ENCODE measurements at places on chromosomes 5 and 9. TPM values are rescaled to one million over a fixed set of nuclear protein-coding genes. Genes with fewer than 3 reads are reported as not detected.

- no peak overlapping the region for H3K4me3 ChIP-seq
- H3K36me3 ChIP-seq: peaks cover 6% of the 10 kb centered on the region
- H3K27ac ChIP-seq: no peak overlapping the region
- no peak for DNase-seq
- no peaks in the 10 kb centered on the region for H3K27me3 ChIP-seq
Observed at GRCh38 chr9:136239983-136240330, 5.7 kb downstream of the QSOX2 start.

FAM200C gene
- 0.68 TPM for total RNA-seq

- H3K4me3 ChIP-seq: no peak overlapping the region
- H3K27me3 ChIP-seq: no peaks in the 10 kb centered on the region
- peaks cover 15% of the 10 kb centered on the region for H3K36me3 ChIP-seq
- H3K27ac ChIP-seq: no peak overlapping the region
- no peak for DNase-seq
Observed at GRCh38 chr5:169978714-169979113, 1.6 kb downstream of the INSYN2B start.

SAXO1 gene
- total RNA-seq: not detected

DNA sequence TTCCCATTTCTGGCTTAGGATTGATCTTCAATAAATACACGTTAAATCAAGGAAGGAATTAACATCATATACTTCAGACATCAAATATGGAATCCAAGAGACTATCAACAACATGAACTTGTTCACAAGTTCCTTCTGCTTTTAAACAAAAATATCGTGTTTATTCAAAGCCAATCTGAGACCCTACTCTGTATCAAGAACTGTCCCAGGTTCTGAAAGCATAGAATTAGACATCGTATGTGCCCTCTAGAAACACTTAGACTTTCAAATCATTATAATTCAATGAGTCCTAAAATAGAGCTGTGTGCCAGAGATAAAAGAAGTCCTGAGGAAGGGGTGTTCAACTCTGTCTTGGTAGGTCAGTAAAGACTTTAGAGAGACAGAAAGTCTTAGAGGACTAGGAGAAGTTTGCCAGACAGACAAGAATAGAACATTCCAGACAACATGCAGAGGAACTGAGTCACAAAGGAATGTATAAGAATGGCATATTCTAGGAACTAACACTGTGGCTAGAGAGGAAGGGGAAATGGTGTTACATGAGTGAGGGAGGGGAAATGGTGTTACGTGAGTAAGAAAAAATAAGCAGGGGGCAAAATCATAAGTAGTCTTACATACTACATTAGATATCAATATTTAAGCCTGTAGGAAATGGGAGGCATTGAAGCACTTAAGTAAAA lies 2.9 kb downstream of the TPD52L3 start:
- H3K36me3 ChIP-seq: peaks cover 5% of the 10 kb centered on the region
- H3K27ac ChIP-seq: no peak overlapping the region
- no peaks in the 10 kb centered on the region for H3K4me1 ChIP-seq
- no peak overlapping the region for H3K4me3 ChIP-seq

DNA sequence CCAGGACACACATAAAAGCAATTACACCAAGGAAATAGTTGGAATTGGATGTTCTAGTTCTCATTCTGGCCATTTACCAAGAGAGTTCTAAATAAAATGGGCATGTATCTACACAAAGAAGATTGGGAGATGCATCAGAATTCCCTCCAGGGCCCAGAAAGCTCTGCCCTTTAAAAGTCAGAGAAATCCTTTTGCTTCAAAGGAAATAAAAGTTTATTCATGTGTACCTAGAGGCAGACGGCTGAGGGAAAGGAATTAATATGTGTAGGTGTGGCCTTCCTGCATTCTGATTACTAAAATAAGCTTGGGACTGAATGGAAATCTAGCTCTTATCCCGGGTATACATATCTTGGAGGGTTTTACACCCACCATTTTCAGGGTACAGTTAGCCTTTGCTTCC lies 719.4 kb downstream of the SEMA5A start:
- H3K4me3 ChIP-seq: no peak overlapping the region
- no peaks in the 10 kb centered on the region for H3K27me3 ChIP-seq
- no peaks in the 10 kb centered on the region for H3K36me3 ChIP-seq

TRIM14 gene
- total RNA-seq: 47.4 TPM

DNA sequence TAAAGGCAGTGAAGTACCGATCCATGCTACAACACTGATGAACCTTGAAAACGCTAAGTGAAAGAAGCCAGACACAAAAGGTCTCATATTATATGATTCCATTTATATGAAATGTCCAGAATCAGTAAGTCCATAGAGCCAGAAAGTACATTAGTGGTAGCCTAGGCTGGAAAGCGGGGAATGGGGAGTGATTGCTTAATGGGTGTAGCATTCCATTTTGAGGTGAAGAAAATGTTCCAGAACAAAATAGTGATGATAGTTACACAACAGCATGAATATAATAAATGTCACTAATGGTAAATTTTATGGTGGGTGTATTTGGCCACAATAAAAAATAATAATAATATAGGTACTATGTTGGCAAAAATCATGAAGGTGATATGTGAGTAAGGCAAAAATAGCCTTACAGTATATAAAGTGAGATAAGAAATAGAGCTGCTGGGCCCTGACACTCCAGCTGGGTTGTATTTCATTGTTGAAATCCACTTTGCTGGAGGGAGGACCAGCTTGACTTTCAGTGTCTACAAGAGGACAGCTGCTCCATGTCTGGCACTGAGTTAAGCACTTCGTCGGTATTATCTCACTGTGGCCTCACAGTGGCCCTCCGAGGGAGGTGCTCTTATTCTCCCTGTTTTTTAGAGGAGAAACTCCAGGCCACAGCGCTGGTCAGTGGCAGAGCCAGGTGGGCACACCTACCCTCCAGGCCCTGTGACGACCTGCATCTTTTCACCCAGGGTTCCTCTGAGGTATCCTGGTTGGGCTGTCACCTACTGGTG lies 22.4 kb upstream of the ANGPTL2 start:
- no peak overlapping the region for H3K4me3 ChIP-seq
- H3K27ac ChIP-seq: no peak overlapping the region
- H3K27me3 ChIP-seq: no peaks in the 10 kb centered on the region
- no peak for DNase-seq

SLC6A19 gene
- not detected for total RNA-seq

GRCh38 chr9:113154471-113154870 lies 3.7 kb downstream of the SLC31A2 start:
- DNase-seq: no peak
- H3K27me3 ChIP-seq: peaks cover 3% of the 10 kb centered on the region
- H3K36me3 ChIP-seq: peaks cover 11% of the 10 kb centered on the region
- H3K27ac ChIP-seq: no peak overlapping the region
- H3K4me3 ChIP-seq: no peak overlapping the region

DNA sequence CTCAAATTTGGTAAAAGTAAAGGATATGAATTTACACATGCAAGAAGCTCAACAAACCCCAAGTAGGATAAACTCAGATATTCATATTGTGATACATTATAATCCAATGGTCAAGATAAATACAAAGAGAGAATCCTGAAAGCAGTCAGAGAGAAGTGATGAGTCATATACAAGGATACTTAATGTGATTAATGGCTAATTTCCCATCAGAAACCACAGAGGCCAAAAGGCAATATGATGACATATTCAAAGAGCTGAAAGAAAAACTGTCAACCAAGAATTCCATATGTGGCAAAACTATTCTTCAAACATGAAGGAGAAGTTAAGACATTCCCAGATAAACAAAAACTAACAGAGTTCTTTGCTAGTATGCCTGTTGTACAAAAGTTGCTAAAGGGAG lies 19.5 kb upstream of the IRF1 start:
- H3K27ac ChIP-seq: no peak overlapping the region
- peaks cover 38% of the 10 kb centered on the region for H3K27me3 ChIP-seq
- no peak for DNase-seq
- peaks cover 2% of the 10 kb centered on the region for H3K36me3 ChIP-seq
- peaks cover 6% of the 10 kb centered on the region for H3K4me1 ChIP-seq

FOXD4L3 gene
- not detected for total RNA-seq

IFNA10 gene
- not detected for total RNA-seq

NEURL1B gene
- 0.10 TPM for total RNA-seq

ZDHHC12 gene
- 47.1 TPM for total RNA-seq

- H3K27me3 ChIP-seq: no peaks in the 10 kb centered on the region
- H3K4me1 ChIP-seq: peaks cover 53% of the 10 kb centered on the region
- peaks cover 5% of the 10 kb centered on the region for H3K36me3 ChIP-seq
- peak overlapping the region; percentile 2 for H3K4me3 ChIP-seq
- peak overlapping the region; percentile 95 for H3K27ac ChIP-seq
Observed at GRCh38 chr9:77977210-77977611, 54.4 kb downstream of the GNAQ start.

DNA sequence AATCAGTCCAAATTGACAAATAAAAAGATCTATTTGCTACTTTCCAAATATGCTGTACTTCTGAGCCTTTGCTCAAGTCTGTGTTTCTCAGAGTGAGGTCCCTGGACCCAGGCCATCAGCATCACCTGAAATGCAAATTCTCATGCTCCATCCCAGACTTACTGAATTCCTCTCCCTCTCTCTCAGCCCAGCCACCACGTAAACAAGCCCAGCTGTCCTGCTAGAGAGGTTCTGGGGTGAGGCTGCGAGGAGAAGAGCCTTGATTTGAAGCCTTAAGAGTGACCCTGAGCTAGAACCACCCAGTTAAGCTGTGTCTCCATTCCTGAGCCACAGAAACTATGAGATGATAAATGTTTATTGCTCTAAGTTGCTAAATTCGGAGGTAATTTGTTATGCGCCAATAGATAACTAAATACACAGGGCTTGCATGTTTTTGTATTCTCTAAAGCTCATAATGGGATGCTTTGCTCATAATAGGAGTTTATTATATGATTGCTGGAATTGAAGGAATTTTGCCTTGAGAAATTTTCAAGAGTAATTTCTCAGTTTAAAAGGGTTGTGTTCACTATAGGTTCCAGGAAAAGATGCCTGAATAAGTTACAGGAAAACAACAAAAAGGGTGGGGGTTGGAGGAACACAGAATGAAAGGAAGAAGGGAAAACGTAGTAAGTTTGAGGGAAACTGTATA lies 98.9 kb upstream of the SPATA31D4 start:
- H3K27me3 ChIP-seq: no peaks in the 10 kb centered on the region
- no peak overlapping the region for H3K4me3 ChIP-seq
- peaks cover 2% of the 10 kb centered on the region for H3K4me1 ChIP-seq
- H3K36me3 ChIP-seq: no peaks in the 10 kb centered on the region

DNA sequence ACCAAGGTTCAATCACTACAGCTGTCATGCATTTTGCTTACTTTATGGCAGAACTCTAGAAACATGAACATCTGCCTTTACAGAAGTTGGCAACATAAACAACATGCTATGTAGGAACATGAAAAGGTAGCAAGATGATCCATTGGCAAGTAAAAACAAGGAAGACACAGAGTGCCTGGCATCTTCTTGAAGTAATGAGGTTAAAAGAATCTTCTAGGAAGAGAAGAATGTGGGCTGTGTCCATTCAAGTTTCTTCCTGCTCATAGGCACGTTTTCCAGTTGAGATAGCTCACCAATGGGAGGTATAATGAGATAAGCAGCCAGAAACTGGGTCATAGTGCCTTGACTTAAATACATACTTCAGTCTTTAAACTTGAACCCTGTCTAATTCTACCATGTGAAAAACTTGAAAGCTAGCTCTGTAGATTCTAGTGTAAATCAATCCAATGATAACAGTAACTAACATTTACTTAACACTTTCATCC lies 109.4 kb upstream of the PRLR start:
- DNase-seq: no peak
- H3K4me3 ChIP-seq: no peak overlapping the region
- no peaks in the 10 kb centered on the region for H3K4me1 ChIP-seq
- H3K27ac ChIP-seq: no peak overlapping the region

GRCh38 chr5:150578781-150579461 lies 61.5 kb upstream of the SYNPO start:
- no peak overlapping the region for H3K4me3 ChIP-seq
- no peak for DNase-seq
- no peaks in the 10 kb centered on the region for H3K36me3 ChIP-seq
- no peak overlapping the region for H3K27ac ChIP-seq

DNA sequence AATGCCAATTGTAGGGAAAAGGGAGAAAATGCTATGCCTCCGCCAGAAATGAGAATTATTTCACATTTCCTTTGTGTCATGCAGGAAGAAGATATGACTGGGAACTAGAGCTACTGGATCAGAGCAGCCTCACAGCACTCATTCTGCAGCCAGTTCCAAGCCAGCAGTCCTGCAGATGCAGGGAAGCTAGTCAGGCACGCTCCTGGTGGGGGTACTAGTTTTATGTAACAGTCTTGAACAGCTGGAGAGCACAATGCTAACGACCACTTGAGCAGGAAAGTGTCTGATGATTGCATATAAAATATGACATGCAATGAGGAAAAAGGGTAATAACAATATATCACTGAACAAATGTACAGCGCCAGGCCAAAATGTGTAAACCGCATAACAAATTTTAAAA lies 21.7 kb downstream of the CDH10 start:
- no peaks in the 10 kb centered on the region for H3K4me1 ChIP-seq
- H3K36me3 ChIP-seq: no peaks in the 10 kb centered on the region
- H3K27me3 ChIP-seq: no peaks in the 10 kb centered on the region
- DNase-seq: no peak
- H3K27ac ChIP-seq: no peak overlapping the region

- DNase-seq: no peak
- peaks cover 38% of the 10 kb centered on the region for H3K36me3 ChIP-seq
- peak overlapping the region; percentile 77 for H3K27ac ChIP-seq
- peaks cover 80% of the 10 kb centered on the region for H3K4me1 ChIP-seq
Observed at GRCh38 chr5:154770111-154770510, 14.9 kb downstream of the LARP1 start.

DNA sequence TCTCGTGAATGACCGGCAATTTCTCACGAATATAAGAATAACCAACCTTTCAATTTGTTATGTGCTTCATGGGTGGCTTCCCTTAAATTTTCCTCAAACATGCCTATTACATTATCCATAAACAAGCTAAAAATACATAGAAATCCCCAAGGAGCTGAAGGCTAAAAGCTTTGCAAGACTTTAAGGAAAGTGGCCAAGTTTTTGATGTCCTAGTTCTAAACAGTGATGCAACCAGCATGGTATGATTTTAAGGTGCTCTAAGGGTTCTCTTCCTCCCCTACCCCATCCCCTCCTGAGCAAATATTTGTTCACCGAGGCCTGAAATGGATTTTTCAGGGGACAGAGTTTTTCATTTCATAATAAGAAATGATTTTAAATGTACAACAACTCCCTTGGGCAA lies 79.8 kb downstream of the RGS7BP start:
- H3K27ac ChIP-seq: no peak overlapping the region
- no peaks in the 10 kb centered on the region for H3K36me3 ChIP-seq
- peaks cover 12% of the 10 kb centered on the region for H3K27me3 ChIP-seq
- H3K4me3 ChIP-seq: no peak overlapping the region
- no peaks in the 10 kb centered on the region for H3K4me1 ChIP-seq
- DNase-seq: no peak
